CD4-positive, alpha-beta memory T cell (primary cell): ENCODE measurements at places on chromosomes 7 and 10.

GRCh38 chr10:32985341-32985764, 27.3 kb upstream of the ITGB1 start:
- no peak for DNase-seq

GRCh38 chr10:116809483-116810119, 39.7 kb upstream of the ENO4 start:
- no peak for DNase-seq

- DNase-seq, result no peak
These were observed 536.0 kb upstream of the STEAP1 start for GRCh38 chr7:89618274-89618673.

DNA sequence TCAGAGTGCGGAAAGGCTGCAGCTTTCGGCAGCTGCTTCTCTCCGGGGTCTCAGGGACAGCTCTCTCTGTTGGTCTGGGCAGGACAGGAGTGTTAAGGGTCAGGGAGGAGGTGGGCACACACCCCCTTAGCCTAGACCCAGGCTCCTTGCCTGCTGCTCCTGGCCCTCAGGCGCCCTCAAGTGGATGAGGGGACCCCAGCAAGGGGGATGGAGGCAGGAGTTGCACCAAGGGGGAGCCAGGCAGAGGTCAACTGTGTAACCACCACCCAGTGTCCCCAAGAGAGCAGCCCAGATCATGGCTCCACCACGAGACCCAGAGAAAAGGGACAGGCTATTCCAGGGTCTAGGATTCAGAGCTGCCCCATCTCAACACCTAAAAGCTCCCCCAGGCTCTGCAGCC, 26.9 kb downstream of the SPOCK2 start:
- DNase-seq, result no peak

DNA sequence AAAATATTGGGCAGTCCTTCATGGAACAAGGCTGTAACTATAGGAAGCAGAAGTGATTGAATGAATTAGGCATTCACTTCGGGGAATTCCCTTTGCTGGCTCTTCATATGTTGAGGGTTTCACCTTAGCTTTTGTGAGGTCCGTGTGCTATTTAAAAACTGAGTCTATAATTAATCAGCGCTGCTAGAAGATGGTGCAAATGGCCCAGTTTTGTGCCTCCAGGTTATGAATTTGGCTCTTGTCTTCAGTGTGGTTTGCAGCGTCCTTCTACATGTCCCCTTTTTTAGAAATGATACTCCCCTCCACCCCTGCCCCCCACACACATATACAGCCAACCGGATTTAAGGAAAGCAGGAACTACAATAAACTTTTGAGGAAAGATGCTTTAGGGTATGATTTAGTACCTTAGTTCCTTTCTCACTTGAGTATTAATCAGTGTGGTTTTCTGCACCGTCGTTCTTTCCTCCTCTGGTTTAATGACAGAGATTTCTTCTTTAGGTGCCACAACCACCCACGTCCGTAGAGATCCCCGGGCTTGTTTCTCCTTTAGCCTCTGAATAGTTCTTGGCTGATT, 110.6 kb upstream of the SAMD8 start:
- no peak for DNase-seq

DNA sequence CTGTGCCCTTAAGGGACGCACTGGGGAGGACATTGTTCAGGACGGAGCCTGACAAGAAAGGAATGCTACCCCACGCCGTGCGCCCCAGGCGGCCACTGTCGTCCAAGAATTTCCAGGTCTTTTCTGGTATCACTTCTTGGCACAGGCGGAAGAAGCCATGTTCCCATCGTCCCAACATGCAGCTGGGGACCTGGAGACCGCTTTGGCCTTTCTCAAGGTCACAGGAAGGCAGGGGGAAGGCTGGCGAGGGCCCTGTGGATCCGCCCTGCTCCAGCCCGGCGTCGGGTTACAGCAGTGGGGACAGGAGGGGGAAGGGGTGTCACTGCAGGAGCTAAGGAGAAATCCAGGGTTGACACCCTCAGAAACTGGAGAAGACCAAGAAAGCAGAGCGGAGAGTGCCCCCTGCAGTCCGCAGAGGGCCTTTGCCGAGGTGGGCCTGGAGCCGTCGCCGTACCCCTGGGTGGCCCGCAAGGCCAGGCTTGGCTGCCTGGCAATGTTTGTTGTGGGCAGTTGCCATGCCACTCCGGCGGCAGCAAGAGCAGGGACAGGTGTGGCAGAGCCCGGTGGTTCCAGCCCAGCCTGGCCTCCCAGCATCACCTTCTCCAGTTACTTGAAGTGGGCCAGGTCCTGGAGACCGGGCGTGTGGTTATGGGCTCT, 104.1 kb downstream of the LHPP start:
- DNase-seq, result no peak
